ENCODE measurements at places on chromosomes 1 and 21. TPM values are rescaled to one million over a fixed set of nuclear protein-coding genes. Genes with fewer than 3 reads are reported as not detected.

ZNF692 gene
- 40.4 TPM for total RNA-seq

S100A8 gene
- not detected for total RNA-seq

CFAP45 gene
- total RNA-seq: 3.0 TPM

C4BPA gene
- total RNA-seq: not detected

NR0B2 gene
- total RNA-seq: not detected

ALDH9A1 gene
- total RNA-seq: 44.0 TPM

MAP10 gene
- total RNA-seq: 2.8 TPM

B3GALT5 gene
- total RNA-seq: not detected

CD160 gene
- 0.33 TPM for total RNA-seq

KDF1 gene
- not detected for total RNA-seq

DDAH1 gene
- total RNA-seq: not detected

PIAS3 gene
- total RNA-seq: 24.3 TPM

PEAR1 gene
- total RNA-seq: 0.64 TPM

Data from natural killer cell treated with Interleukin-12 subunit alpha and Interleukin-12 subunit beta and Interleukin-15 and Interleukin-18, amount 100 ng/mL, for 72 hours (primary cell).